ENCODE measurements at places on chromosomes 7 and 10. TPM values are rescaled to one million over a fixed set of nuclear protein-coding genes. Genes with fewer than 3 reads are reported as not detected.
A peak's percentile ranks its signal among the peaks of the same experiment; 100 is the strongest.

DNA sequence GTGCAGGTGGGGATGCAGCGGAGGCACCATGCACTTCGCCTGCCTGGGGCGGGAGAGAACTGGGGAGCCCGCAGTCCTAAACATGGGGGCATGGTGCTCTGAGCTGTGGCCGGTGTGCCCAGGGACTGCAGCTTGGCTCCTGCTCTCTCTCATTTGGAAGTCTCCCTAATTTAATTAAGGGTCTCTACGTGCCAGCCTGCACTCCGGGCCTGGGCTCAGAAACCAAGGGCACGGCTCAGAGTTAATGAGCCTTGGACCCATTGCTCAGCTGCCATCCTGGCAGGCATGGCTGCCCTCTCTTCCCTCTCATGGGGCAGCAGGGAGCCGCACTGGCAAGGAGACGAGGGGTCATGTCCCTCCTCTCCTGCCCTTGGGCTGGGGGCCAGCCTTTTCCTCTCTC is 115.6 kb downstream of the CDH23 start:
- DNase-seq = no peak

PPP1R3A gene
- total RNA-seq = not detected

- no peak for DNase-seq
These were observed 323.5 kb downstream of the ADARB2 start for GRCh38 chr10:1413823-1414222.

ABCB1 gene
- 2.3 TPM for total RNA-seq

EZH2 gene
- 1.3 TPM for total RNA-seq

- DNase-seq = no peak
These were observed 158.3 kb upstream of the PCLO start for GRCh38 chr7:83321011-83321410.

UNC5B gene
- 7.9 TPM for total RNA-seq

GPR158 gene
- not detected for total RNA-seq

- DNase-seq = no peak
These were observed 370.4 kb downstream of the TNS3 start for GRCh38 chr7:47211519-47211973.

DNA sequence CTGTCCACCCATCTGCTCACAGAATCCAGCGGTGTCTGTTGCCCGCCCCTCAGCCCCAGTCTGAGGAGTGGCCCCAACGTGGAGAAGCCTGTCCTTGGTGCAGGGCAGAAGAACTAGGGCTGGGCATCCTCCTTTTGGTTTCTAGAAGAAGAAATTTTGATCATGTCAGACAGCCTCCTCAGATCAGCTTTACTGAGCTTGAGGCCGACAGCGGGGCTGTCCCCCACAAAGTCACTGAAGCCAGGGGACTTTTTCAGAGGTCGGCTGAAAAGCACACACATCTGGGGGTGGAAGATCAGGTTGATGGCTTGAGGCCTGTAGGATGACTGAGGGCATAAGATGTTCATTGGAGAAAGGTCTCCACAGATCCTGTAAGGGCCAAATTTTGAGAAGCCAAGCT is 767.9 kb downstream of the GRID1 start:
- DNase-seq = no peak

DNA sequence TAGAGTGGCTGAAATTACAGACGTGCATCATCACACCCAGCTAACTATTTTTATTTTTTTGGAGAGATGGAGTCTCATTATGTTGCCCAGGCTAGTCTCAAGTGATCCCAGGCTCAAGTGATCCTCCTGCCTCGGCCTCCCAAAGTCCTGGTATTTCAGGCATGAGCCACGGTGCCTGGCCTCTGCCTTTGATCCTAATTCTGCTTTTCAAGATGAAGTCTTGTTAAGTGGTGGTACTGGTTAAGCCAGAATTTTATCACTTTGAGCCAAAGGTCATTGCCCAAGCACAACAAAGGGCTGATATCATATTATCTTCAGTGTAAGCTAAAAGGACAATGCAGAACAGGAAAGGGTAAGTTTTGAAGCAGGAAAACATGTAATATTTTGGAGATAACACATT is 64.2 kb downstream of the MYOF start:
- no peak for DNase-seq

TMEM248 gene
- total RNA-seq = 101 TPM

GRCh38 chr7:18087687-18088078 is 60.0 kb upstream of the PRPS1L1 start:
- no peak for DNase-seq

DNA sequence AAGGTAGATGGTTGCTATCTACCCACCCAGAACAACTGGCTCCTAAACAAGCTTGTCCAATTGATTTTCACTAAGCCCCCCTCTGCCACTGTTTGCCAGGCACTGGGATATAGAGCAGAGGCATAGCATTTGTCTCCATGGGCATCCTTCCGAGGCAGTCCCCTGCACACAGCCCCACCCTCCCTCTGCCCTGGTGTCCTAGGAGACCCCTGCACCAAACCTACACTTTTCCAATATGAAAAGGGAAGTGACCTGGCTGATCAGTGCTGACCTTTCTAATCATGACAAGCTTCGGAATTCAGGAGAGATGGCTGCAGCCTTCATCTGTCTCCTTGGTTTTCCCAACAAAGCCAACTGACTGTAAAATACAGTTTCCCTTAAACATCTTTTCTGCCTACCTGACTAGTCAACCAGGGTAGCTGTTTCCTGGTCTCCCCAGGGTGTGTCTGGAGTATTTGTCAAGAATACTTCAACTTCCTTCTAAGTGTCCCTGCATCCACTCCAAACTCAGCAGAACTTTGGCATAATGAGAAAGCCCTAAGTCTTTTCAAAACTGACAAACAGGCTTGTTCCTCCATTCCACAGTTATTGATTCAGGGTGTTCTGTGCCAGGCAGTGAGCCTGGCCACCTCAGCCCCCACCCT is 7.6 kb upstream of the SLC18A3 start:
- no peak for DNase-seq

DNA sequence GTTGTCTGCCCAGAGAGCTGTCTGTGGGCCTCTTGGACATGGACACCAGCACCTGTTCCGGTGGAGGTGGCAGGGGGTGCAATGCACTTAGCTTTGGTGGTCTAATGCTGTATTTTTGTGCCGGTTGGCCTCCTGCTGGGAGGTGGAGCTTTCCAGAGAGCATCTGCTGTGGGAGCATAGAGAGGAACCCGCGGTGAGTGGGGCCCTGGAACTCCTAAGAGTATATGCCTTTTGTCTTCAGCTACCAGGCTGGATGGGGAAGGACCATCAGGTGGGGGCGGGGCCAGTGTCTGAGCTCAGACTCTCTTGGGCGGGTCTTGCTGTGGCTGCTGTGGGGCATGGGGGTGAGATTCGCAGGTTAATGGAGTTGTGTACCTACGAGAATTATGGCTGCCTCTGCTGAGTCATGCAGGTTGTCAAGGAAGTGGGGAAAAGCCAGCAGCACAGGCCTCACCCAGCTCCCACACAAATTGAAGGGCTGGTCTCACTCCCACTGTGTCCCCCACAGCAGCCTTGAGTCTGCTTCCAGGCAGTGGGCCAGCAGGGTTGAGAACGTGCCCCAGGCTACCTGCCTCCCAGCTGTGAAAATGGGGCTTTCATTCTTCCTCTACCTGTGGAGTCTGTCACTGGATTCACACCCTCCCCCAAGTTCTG is 29.0 kb downstream of the JAKMIP3 start:
- DNase-seq = no peak

- no peak for DNase-seq
These were observed 4.6 kb upstream of the SKAP2 start for GRCh38 chr7:26868841-26869495.

DNA sequence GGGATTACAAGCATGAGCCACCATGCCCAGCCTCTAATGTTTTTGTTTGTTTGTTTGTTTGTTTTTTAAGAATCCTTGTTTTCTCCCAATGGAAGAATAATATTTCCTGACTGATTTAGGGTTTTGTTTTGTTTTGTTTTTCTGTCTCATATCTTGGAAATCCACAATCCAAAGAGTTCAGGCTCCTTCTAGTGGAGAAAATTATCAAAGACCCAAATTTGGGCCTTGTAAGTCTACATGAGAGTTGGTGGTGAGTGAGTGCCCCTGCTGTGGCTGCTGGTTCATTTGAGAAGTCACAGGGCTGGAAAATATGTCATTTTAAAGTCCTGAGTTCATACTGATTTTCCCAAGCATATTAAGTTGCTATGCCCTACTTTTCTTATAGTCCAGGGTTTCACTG is 33.5 kb upstream of the KLHL7 start:
- no peak for DNase-seq

PAPOLB gene
- total RNA-seq = 0.26 TPM

DNA sequence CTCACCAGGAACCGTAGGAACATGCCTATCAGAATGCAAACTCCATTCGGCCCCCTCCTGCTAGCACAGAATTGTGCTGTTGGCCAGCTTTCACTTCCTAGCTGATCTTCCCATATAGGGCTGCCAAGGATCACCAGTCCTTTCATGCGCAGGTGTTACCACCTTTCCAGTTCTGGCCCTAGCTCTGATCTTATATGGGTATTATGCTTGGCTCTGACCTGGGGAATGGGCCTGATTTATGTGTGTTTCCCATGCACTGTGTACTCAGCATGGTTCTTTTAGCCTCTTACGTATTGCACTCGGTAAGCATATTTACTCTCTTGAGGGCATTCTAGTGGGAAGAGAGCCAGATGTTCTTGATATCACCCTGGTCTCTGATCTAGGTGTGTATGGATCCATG is 11.1 kb downstream of the SLC35G1 start:
- DNase-seq = no peak

- no peak for DNase-seq
These were observed 189.6 kb upstream of the NRP1 start for GRCh38 chr10:33524041-33524440.

- no peak for DNase-seq
These were observed 15.6 kb upstream of the CXCL12 start for GRCh38 chr10:44400541-44400940.

FKBP9 gene
- 193 TPM for total RNA-seq

- DNase-seq = peak; percentile 61
These were observed 222.9 kb downstream of the DNAJB6 start for GRCh38 chr7:157559596-157560257.

GRCh38 chr7:50793120-50793946 is 10.6 kb upstream of the GRB10 start:
- peak; percentile 91 for DNase-seq

CYP3A7 gene
- not detected for total RNA-seq

DNA sequence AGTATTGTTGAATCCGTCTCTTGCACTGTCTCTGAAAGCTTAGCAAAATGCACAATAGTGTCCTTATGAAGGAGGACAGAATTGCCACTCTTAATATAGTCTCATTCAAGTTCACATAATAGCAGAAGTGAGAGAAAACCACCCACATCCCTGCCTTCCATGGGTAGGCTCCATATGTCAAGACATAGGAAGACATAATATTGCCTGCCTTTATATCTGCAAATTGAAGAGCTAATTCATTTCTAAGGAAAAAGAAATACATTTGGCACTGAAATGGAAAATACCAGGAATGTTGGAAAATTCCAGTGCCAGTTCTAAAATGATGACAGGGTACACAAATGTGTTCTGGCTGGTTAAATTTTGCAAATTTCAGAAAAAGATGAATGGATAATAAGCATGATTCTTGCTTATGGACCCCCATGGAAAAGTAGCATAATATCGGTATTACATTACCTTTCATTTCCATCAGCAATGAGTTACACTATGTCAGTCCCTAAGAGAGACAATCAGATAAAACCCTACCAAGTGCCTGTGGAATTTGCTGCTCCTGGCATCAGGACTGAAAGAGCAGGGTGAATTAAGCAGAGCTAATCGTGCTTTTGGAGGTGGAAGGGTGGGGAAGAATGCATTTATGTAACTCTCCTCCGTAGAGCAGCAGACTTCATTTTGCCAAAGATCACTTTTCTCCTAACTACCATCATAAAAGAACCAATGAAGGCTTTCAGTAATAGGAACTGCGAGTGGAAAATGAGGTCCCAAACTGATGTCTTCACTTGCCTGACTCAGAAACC is 312.6 kb downstream of the FGFR2 start:
- no peak for DNase-seq

- DNase-seq = no peak
These were observed at the start of gene COL28A1 for GRCh38 chr7:7535691-7536090. TSS of gene COL28A1 (minus strand) at chr7:7535873. CDS start at chr7:7532875, 2,998 bp downstream.

GRCh38 chr10:119029613-119030420 is at the start of gene NANOS1:
TSS of gene NANOS1 (plus strand) at chr10:119029714. CDS start at chr10:119029802, 88 bp downstream.
- no peak for DNase-seq

- DNase-seq = no peak
These were observed 495.2 kb downstream of the GLRX3 start for GRCh38 chr10:130631142-130632096.

DNA sequence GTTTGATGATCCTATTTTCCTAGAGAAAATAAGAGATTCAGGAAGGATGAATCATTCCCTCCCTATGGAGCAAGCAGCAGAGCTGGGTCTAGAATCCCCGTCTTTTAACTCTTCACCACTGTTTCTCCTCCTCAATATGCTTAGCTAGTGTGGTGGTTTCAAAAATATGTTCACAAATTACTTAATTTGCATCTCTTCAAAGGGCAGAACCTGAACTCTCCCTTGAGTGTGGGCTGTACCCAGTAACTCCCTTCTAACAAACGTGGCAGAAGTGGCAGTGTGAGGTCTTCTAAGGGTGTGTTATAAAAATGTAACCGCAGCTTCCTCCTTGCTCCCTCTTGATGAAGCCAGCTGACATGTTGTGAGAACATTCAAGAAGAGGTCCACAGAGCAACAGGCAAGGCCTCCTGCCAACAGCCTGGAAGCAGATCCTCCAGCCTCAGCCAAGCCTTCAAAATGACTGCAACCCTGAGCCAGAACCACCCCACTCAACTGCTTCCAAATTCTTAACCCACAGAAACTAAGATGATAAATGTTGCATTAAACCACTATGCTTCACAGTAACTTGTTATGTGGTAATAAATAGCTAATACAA is 36.6 kb downstream of the SRPK2 start:
- peak; percentile 85 for DNase-seq

GRCh38 chr10:110447886-110448285 is 49.8 kb upstream of the DUSP5 start:
- DNase-seq = no peak

GRCh38 chr10:44752451-44753441 is 158.4 kb upstream of the TMEM72 start:
- DNase-seq = no peak

NEUROD6 gene
- total RNA-seq = not detected

CALHM1 gene
- total RNA-seq = not detected

Measured in aorta (tissue), 5 donors.